ENCODE measurements at places on chromosomes 5 and 9.

- no peak for DNase-seq
These were observed 403.5 kb downstream of the TAF11L14 start for GRCh38 chr5:18037718-18038117.

DNA sequence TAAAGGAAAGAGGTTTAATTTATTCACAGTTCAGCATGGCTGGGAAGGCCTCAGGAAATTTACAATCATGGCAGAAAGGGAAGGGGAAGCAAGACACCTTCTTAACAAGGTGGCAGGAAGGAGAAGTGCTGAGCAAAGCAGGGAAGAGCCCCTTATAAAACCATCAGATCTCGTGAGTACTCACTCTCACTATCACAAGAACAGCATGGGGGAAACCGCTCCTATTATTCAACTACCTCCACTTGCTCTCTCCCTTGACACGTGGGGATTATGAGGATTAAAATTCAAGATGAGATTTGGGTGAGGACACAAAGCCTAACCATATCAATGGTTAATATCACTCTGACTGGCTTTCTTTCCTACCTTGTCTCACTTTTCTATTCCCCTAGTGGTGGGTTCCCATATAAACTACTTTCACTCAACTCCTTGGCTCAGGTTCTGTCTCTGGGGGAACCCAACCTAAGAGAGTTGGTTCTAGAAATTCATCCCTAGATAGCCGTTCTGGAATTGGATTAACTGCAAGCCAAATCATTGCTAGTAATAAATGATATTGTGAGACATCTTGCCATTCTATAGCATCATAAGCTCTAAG, 749.8 kb upstream of the GRAMD2B start:
- no peak for DNase-seq

- peak; percentile 81 for DNase-seq
These were observed 408.3 kb downstream of the DMRT2 start for GRCh38 chr9:1458503-1458902.

DNA sequence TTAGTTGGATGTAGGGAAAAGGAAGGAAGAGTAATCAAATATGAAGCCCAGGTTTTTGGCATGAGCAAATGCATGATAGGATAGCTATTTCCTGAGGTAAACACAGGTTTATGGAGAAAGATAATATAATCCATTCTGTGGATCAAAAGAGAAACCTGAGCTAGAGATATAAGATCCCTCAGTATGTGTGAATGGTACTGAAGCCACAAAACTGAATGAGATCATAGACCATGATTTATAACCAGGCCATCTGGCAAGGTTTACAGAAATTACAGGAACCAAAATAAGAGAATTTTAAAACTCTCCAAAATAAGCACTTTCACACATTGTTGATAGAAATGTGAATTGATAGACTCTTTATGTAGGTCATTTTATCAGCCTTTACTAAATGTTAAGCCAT, 28.7 kb upstream of the ECM2 start:
- DNase-seq = no peak

DNA sequence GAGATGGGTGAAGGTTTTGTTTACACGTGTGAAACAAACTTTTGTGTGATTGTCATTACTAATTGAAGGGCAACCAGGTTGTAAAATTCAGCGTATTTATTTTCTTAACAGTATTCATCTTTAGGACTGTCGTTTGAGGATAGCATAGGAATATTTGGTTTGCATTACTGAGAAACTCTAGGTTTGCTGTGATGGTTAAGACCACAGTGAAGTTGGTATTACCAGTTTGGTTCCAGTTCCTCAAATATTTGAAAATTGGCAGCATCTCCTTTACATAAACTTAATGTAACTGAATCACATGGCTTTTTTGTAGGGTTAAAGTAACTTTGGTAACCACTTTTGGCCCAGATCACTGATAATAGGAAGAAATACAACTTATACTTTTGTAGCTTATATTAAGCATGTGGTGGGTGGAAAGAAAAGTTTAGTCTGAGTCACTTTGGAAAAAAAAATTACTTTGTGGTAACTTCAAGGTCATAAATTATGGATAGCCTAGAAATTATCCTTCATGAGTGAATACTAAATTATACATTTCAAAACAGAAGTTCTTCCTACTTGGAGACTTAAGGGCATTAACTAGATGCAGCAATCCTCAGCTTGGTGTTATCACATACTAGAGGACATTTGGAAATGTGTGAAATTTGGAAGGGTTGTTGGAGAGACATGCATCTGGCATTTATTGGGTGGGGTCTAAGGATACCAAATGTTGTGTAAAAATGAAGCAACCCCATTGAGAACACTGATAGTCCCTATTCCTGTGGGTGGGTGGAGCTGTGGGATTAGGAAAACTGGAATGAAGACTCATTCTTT, 33.9 kb downstream of the G3BP1 start:
- no peak for DNase-seq

DNA sequence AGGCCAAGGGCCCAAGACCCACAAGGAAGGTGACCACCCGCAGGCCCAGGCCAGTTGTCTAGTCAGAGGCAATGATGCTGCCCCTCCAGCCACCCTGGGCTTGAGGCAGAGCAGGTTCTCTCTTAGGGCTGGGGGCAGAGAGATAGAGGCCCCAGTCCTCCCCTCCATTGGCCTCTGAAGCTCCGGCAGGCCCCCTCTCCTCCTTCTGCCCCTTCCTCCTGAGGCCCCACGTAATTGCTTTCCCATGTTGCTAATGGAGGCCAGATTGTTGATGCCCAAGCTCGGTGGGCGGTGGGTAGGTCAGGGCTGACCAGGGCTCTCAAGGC, 26.6 kb upstream of the ENHO start:
- DNase-seq = no peak
